ENCODE measurements at places on chromosomes 1 and 21.

GRCh38 chr1:78005755-78006154, 1.0 kb downstream of the DNAJB4 start:
- no peak for DNase-seq

DNA sequence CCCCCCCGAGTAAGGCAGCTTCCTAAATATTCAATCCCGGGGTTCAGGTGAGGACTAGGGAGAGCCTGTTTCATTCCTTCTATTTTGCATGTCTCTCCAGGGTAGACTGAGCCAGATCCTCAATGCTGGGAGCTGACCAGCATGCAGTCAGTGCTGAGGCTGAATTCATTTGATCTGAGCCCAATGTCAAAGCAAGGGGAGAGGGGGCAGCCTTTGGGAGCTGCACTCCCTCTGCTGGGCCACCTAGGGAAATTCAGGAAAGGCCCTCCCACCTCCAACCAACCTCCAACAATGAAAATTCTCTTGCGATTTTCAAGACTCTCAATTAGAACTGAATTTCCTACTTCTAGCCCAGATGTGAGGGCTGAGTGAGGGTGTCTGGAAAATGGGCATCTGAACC, 371.2 kb downstream of the NPHP4 start:
- no peak for DNase-seq

DNA sequence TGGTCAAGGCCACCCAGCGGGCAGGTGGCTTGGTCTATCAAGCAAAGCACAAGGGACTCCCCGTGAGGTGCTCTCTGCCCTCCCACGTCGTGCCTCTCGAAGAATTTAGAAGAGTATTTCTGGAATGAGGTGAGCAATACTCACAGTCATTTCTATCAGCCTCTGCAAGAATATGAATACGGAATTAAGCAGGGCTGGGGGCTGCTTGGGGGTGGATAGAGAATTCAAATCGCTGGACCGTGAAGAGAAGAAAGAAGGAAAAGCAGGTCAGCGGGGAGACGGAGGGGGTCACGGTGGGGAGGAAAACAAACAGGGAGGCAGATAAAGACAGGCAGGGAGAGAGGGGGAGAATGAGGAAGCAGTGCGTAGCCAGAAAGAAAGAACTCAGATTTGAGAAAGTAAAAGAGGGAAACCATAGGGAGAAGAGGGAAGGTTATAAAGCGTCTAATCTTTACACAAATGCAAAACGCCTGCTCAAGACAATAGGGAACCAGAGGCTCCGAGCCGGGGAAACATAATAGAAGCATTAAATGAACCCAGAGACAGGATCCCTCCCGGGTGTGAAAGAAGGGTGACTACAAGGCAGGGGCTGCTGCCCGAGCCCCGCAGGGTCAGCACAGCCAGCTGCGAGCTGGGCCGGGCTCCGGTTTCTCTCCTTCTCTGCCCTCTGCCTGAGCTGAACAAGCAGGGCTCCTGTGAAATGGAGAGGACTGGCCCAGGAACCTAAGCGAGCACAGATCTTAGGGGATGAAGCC, 2.1 kb upstream of the EDN2 start:
- no peak for DNase-seq

DNA sequence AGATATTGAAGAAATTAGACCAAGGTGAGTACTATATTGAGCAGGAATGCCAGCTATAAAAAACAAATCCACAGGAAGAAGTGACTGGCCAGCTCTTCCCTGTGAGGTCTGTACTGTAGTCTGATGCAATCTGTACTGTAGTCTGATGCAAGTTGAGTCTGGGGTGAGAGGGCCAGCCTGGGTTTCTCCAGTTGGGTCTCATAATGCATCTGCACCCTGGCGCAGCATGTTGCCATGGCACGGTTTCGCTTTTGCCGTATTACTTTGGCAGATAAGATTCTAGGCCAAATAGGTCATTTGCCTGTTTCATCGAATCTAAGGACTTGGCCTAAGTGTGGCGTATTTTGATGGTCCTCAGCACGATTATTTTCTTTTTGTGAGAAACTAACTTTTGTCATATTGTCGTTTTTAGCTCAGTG, 24.4 kb upstream of the PGD start:
- no peak for DNase-seq

- DNase-seq: no peak
These were observed 235.3 kb downstream of the MRPL39 start for GRCh38 chr21:25371841-25372425.

DNA sequence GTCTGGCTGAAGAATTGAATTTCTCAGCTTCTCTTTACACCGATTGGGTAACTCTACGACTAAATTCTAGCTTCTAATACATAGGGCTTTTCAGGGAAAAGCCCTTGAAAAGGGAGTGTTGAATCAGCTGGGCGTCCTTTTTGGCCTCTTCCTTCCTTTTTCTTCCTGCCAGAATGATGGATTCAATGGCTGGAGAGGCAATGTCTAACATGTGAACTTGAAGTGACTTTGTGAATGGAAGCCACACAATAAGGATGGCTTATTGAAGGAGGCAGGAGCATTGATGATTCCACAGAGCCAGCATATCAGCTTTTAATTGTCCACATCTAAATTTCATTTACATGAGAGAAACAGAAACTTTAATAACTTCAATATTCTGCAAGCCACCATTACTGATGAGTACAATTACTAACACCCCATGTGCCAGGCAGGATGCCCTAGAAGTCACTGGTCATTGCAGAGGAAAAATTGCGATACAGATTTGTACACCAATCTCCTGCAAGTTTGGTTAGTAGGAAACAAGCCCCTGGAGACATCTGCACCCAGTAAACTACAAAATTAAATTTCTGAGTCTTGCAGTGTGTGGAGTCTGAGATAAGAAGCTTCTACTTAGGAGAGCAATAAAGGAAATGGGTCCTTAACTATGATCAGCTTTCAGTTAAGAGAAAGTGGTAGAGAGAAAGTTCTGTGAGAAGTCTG, 56.1 kb downstream of the STYXL2 start:
- DNase-seq: no peak

DNA sequence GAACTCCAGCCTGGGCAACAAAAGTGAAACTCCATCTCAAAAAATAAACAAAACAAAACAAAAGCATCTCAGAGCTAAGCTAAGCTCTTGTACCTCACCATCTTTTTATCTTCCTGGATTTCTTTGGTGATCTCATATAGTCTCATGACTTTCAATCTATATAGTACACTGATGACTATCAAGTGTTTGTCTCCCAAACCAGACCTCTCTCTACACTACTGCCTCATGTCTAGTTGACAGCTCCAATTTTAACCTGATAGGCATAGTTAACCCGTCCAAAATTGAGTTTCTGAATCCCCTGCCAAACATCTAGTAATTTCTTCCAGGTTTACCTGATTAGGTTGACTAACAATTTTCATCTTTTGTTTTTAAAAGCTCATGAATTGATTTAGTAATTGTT, 151.7 kb downstream of the COP1 start:
- DNase-seq: no peak

GRCh38 chr1:40848530-40849189, 13.5 kb downstream of the CITED4 start:
- DNase-seq: no peak

DNA sequence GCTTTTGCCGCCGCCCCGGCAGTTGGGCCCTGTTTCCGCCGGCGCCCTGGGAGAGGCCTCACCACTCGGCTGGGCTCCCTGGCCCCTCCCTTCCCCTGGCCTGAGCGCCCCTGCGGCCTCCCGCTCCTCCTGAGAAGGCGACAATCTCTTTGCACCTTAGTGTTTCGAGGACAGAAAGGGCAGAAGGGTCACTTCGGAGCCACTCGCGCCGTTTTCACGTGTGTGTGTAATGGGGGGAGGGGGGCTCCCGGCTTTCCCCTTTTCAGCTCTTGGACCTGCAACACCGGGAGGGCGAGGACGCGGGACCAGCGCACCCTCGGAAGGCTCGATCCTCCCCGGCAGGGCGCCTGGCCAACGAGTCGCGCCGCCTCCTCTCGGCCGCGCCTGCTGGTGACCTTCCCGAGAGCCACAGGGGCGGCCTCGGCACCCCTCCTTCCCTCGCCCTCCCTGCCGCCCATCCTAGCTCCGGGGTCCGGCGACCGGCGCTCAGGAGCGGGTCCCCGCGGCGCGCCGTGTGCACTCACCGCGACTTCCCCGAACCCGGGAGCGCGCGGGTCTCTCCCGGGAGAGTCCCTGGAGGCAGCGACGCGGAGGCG, 432 bp upstream of the SIM2 start:
- no peak for DNase-seq

GRCh38 chr1:31628931-31629556, 11.6 kb downstream of the HCRTR1 start:
- DNase-seq: no peak

DNA sequence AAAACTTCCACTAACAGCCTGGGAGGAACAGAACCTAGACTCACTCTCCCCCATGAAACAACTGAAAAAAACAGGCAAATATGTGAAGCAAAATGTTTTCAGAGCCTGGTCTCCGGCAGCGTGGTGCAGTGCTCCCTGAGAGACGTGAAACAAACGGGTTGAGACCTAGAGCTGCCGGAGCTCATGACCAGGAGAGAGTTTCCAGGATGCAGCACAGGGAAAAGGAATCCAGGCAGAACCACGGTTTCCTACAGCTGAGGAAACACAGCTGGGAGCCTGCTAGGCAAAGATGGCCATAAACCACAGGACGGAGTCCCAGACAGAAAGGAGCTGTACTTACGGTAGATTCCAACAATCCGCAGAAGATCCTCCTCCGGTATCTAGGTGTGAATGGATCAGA, 20.2 kb upstream of the SLC19A1 start:
- DNase-seq: no peak

- no peak for DNase-seq
These were observed 55.2 kb downstream of the SELENOF start for GRCh38 chr1:86858524-86859261.

DNA sequence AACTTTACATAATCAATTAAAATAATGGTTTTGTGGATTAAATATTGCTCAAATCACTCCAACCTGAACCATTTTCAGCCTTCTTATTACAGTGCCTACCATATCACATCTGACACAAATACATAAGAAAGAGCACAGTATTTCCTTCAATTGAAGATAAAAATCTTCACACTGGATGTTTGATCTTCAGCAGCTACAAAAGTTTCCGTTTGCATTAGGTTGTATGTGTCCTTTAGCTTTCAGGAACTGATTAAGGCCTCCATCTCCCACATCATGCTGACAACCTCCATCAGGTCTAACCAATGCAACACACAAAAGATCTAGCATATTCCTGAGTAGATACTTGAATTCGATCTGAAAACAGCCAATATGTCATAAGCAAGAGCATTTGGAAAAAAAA, 195.1 kb upstream of the NR5A2 start:
- DNase-seq: no peak

DNA sequence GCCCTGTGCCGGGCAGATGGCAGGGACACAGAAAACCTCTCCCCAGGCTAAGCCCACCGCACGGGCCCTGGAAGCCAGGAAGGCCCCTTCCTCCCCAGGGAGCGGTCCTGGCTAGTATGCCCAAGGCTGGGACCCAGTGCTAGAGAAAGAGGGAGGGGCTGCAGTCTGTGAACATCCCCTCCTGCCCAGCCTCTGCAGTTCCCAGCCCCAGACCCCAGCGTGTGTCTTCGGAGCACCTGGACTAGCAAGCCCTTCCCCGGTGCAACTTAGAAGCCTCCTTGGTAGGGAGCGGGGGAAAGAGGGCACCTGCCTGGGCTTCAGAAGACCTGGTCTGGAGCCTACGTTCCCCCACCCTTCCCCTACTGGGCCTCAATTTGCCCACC, 2.1 kb downstream of the PLEKHG5 start:
- no peak for DNase-seq

- DNase-seq: no peak
These were observed 11.4 kb downstream of the GLUL start for GRCh38 chr1:182380199-182380598.

DNA sequence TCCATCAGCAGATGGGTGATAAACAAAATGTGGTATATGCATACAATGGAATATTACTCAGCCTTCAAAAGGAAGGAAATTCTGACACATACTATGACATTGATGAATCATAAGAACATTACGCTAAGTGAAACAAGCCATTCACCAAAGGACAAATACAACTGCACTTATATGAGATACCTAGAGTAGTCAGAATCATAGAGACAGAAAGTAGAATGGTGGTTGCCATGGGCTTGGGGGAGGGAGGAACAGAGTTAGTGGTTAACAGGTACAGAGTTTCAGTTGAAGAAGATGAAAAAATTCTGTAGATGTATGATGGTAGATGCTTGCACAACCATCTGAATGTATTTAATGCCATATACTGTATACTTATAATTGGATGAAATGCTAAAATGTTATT, 39.1 kb upstream of the KCNK2 start:
- no peak for DNase-seq

- no peak for DNase-seq
These were observed 170.3 kb downstream of the ZC3H11B start for GRCh38 chr1:219442611-219443061.

- DNase-seq: no peak
These were observed 50.3 kb upstream of the USP1 start for GRCh38 chr1:62386351-62387121.

- DNase-seq: no peak
These were observed 602 bp downstream of the SH3BGRL3 start for GRCh38 chr1:26280333-26281042.

DNA sequence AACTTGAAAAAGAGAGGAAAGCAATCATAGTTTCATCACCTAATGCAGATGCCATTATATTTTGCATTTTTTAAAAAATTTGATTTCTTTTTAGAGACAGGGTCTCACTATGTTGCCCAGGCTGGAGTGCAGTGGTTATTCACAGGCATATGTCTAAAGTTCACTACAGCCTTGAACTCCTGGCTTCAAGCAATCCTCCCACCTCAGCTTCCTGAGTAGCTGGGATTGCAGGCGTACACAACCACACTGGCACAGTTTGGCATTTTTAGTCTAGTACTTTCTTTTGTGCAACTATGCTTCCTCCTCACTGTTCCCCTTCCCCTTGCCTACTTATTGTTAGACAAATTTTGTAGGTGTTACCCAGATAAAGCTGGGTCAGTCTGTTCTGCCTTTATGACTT, 18.0 kb downstream of the RHOU start:
- no peak for DNase-seq

DNA sequence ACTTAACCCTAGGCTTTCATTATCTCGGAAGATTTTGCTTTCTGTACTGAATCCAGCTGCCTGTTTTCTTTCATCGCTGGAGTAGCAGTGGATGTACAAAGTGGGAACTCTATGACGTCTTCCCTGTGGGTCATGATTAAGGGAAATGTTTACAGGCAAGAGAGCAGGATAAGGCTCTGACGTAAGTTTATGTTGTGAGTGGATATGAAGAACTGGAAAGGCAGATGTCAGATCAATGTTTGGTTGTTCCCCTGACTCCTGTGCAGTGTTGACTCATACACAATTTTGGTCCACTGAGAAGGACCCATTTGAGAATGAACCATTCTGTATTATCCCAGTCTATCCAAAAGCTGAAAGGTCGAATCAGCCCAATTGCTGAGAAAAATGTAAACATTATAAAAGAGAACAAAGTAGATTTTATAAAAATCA, 292.4 kb downstream of the GRIK1 start:
- DNase-seq: no peak

All from Panc1 (cell line).